ENCODE measurements at places on chromosomes 12 and 14.

DNA sequence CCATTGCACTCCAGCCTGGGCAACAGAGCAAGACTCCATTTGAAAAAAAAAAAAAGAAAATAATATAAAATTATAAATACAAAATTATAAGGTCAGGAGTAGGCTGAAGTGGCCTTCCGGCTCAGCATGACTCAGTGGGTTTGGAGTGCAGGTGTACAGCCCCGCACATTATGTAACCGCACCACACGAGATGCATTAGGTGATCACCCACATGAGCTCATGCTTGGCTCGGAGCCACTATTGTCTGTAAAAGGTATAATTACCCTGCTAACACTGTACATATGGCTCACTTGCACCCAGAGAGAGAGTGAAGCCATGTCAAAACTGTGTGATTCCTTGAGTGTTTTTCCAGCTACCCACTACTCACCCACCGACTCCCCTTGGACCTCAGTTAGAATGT, 557.0 kb downstream of the SLC6A15 start:
- no peak for DNase-seq

- no peak for DNase-seq
Observed at GRCh38 chr14:99616832-99617800, 13.1 kb upstream of the CCDC85C start.

DNA sequence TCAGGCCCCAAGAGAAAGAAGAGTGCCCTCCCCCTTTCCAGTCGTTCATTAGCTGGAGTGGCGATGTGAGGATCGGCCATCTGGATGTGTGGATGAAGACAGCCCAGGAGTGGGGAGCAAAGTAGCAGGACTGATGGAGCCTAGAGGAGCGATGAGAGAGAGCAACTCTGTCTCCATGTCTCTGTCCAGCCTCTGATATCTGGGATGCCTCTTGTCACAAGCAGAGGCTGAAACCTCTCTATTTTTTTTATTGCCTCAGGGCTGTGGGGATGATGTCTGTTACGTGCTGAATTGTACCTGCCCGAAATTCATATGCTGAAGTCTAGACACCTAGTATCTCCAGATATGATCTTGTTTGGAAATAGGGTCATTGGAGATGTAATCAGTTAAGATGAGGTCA, 2.7 kb downstream of the SERPINA11 start:
- no peak for DNase-seq

GRCh38 chr14:41663473-41663850, 56.8 kb downstream of the LRFN5 start:
- peak; percentile 73 for DNase-seq

GRCh38 chr12:15052691-15053090, 79.8 kb downstream of the PDE6H start:
- no peak for DNase-seq

- DNase-seq: no peak
Observed at GRCh38 chr14:99675951-99676350, 8.1 kb upstream of the CYP46A1 start.

DNA sequence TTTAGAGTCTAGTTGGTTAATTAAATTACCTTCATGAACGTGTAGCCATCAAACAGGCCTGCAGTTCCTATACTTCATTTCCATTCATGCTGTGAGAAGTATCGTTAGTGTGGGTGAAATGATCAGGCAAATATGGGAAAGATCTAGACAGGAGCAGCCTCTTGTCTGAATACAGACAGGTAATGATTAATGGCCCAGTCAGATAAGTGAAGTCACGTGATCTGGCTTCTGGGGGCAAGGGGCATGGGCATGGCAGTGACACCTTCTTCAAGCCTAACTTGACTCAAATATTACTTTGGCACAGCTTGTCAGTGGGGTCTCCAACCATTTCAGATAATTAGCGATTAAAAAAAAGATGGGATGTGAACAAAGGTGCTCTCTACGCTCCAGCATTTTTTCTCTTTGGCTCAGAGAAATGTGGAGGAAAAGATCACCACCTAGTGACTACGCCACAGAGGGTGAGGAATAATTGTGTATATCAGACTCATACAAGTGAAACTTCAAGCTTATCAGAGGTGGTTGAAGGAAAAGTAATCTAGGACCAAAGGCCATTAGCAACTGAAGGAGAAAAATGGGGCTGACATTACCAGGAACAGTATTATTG, 17.8 kb downstream of the GUCY2C start:
- no peak for DNase-seq

- peak; percentile 51 for DNase-seq
Observed at GRCh38 chr12:105922670-105923102, 216.1 kb downstream of the NUAK1 start.

DNA sequence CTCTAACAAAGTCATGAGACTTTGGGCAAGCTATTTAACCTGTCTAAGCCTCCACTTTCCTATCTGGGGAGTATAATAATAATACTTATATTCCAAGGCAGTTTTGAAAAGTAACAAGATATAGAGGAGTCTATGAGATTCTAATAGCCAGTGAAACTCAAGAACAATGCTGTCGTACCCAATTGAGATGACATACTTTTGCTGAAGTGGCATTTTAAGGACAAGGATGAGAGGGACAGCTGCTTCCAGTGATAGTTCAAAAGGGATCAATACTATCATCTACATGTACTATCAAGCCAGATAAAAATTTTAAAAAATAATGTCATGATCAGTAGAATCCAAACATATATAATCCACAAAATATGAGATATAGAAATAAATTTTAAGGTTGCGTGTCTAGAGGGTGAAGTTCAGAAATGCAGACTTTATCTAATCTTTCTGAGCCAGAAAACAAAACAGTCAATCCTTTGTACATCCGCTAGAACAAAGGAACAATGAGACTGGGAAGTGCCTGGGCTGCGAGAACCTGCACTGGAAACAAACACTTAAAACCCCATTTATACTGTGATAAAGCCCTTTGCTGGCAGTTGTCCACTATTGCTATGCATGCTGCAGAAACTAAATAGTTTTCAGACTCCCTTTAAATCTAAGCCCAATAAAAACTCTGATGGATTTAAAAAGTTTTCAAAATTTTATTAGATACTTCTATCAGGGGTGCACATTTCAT, 38.6 kb downstream of the PTPRB start:
- DNase-seq: no peak

- DNase-seq: no peak
Observed at GRCh38 chr12:6316921-6317692, 6.6 kb downstream of the PLEKHG6 start.

- no peak for DNase-seq
Observed at GRCh38 chr12:75481013-75481705, 604 bp downstream of the GLIPR1 start.

DNA sequence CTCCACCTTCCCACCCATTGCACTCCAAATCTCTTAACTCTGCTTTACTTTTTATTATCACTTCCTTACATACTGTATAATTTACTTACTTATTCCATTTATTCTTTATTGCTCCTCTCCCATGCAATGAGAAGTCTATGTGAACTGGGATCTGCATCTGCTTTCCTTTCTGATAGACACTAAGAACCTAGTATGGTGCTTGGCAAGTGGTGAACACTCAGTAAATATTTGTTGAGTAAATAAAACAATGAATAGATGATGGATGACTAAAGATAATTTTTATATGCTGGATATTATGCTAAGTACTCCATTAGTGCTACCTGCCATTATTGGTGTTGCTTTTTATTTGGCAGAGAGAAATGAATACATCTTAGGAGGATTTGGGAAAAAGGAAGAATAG, 151.0 kb downstream of the TPH2 start:
- DNase-seq: no peak

DNA sequence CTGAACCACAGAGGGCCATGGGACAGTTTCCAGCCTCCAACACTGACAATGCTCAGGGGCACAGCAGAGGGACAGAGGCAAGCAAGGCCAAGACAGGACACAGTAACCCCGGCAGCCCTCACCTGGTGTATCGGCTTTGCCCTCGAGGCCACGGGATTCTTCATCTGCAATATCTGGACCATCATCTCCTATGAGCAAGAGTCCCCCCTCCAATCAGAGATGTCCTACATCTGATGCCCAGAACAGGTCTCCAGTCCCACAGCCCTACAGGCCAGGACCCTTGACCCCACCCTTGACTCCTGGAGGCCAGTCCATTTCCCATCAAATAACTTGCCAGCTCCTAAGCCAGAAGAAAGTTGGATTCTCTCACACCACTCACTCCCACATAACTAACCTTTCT, 17.4 kb downstream of the KMT2D start:
- DNase-seq: no peak

DNA sequence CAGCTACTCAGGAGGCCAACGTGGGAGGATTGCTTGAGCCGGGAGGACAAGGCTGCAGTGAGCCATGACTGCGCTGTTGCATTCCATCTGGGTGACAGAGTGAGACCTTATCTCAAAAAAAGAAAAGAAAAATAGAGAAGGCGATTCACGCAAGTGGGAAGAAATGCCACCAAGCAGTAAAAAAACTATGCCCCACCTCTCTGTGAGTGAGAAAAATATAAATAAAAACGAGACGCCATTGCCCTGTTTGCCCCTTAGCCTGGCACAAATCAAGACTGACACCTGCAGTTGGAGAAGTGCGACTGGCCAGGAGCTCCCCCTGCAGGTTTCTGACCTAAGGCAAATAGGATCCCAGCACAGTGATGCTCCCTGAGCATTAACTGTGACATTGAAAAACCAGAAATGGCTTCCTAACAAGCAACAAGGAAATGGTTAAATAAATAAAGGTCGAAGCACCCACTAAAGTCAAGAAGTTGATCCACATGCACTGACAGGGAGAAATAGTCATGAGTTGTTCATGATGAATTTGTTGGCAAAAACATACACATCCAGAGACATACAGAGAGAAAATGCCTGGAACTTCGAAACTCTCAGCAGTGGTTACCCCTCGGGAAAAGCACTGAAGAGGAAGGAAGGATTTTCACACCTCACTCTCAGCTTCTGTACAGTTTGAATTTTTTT, 21.1 kb downstream of the GSC start:
- DNase-seq: no peak

DNA sequence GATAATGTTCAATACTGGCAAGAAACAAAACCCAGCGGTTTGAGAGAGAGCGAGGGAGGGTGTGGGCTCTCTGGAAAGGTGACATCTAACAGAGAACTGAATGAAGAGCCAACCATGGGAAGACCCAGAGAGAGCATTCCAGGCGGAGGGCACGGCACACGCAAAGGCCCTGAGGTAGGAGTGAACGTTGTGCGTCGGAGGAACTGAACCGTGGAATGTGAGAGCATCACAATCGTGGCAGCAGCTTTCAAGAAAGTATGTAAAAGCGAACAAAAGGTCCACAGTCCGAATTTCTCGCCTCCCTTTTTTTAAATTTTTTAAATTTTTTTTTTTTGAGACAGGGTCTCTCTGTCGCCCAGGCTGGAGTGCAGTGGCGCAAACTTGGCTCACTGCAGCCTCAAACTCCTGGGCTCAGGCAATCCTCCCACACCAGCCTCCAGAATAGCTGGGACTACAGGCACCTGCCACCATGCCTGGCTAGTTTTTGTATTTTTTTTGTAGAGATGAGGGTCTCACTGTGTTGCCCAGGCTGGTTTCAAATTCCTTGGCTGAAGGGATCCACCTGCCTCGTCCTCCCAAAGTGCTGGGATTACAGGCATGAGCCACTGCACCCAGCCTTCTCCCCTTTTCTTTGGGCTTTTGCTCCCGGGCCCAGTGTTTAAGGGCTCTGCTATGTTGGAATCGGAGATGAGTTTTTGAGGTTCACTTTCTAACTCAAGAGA, 15.3 kb upstream of the SCARB1 start:
- DNase-seq: no peak

DNA sequence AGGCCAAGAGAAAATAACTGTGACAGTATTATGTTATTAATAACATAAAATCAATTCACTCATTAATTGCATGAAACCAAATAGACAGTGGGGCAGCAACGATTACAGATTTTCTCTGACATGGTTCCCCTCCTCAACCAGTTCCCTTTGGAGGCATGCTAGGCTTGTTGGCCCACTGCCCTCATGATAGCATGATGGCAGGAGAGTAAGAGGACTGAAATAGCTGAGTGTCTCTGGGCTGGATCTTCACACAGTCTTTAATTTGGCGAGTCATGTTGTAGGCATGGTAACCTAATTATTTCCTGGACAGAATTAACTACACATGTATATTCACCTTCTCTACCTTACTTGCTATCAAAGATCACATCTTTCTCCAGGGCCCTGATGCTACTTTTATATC, 266.2 kb upstream of the PELI2 start:
- DNase-seq: no peak

DNA sequence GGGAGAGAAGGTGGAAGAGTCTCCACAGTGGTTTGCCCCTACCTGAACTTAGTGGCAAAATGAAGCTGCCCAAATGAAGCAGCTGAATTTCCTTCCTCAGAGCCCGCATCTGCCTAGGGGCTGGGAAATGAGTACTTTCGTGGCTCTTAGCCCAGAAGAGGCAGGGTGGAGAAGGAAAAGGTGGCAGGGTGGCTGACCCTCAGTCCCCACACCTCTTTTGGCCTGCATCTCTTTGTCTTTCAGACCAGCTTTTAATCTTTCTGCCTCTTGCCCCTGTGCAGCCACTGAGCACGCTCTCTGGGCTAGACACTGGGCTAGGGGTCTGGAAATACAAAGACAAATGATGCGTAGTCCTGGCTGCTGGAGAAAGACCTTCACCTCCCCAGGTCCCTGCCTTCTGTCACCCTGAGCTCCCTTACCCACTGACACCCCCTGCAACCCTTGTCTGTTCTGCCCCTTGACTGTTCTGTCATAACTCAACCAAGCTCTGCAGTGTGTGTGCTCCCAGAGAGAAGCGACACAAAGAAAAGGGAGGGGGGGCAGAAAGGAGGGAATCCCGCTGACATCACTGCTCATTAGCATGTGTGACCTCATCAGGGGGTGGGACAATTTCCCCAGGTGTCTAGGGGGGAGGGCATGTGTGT, 371 bp upstream of the REM2 start:
- DNase-seq: no peak

DNA sequence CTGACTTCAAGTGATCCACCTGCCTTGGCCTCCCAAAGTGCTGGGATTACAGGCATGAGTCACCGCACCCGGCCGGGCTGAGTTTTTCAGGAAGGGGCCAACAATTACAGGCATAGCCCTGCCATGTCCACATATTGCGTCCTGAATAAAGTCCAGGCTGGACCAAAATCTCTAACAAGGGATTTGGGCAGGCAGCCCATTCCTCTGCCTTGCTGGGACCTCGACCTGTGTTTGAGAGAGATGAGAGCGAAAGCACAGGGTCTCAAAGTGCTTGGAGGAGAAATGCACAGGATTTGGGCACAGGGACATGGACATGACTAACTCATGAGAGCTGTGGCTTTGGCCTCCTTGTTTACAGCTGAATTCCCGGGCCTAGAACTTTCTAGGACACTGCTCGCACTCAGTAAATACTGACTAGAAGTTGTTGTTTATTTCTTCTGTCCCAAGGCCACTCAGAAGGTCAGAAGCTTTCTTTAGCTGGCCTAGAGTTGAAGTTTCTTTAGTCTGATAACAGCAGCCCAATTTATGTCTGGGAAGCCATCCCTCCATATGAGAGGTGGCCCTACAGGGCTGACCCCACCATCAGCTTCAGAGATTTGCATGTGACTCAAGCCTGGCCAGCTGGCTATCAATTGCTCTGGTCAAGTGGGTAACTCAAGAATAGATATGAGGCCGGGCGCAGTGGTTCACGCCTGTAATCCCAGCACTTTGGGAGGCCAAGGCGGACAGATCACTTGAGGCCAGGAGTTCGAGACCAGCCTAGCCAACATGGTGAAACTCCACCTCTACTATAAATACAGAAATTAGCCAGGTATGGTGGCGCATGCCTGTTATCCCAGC, 11.7 kb downstream of the CAMKK2 start:
- DNase-seq: no peak

GRCh38 chr12:89372584-89373370, 20.5 kb upstream of the DUSP6 start:
- DNase-seq: no peak
